ENCODE measurements at places on chromosomes 4 and X. TPM values are rescaled to one million over a fixed set of nuclear protein-coding genes. Genes with fewer than 3 reads are reported as not detected.

Gene SYP
- total RNA-seq: 0.33 TPM

Gene SERPINA7
- total RNA-seq: not detected

Gene DSPP
- total RNA-seq: not detected

Gene SLITRK4
- total RNA-seq: 0.50 TPM
